ENCODE measurements at places on chromosomes 7 and 10. TPM values are rescaled to one million over a fixed set of nuclear protein-coding genes. Genes with fewer than 3 reads are reported as not detected.

The MUC12 gene
- total RNA-seq = 0.44 TPM

The C10orf53 gene
- total RNA-seq = under 0.01 TPM

The HACD1 gene
- total RNA-seq = 32.0 TPM

The GRID2IP gene
- not detected for total RNA-seq

The BNIP3 gene
- 200 TPM for total RNA-seq
